HFFc6 (cell line): ENCODE measurements at places on chromosomes 2 and 18. TPM values are rescaled to one million over a fixed set of nuclear protein-coding genes. Genes with fewer than 3 reads are reported as not detected.

Gene HOXD1
- not detected in 3 replicates for total RNA-seq

Gene CHST10
- 5.7 to 8.0 TPM (median 5.9 TPM) in 3 replicates for total RNA-seq

Gene CAVIN2
- total RNA-seq: 2.7 to 15.2 TPM (median 3.6 TPM) in 3 replicates

Gene DSC1
- total RNA-seq: not detected in 3 replicates

Gene UGT1A4
- not detected in 3 replicates for total RNA-seq
